Heart right ventricle (tissue), 16 donors: ENCODE measurements at places on chromosomes 2 and 18. TPM values are rescaled to one million over a fixed set of nuclear protein-coding genes. Genes with fewer than 3 reads are reported as not detected.

- no peaks in the 10 kb centered on the region for H3K36me3 ChIP-seq
- no peak for DNase-seq
- H3K27ac ChIP-seq = no peak overlapping the region
- H3K4me3 ChIP-seq = no peak overlapping the region
Measured at GRCh38 chr18:61998335-61998734, 105.5 kb upstream of the RNF152 start.

DNA sequence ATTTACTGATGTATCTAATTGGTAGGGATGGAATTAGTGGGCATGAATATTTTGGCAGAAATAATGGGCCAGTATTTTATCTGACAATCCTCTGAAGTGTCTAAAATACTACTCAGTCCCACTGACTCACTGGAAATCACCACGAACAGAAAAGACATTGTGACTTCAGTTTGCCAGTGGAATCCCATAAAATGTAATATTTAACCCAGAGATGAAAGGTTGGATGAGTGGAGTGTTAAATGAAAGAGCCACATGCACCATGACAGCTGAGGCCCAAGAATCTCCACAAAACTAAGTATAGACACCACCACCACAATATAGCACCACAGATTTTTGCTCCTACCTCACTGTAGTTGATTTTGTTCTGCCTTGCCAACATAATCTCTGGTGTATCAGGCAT is 103.9 kb downstream of the NEB start:
- DNase-seq = no peak
- H3K27me3 ChIP-seq = no peaks in the 10 kb centered on the region
- no peak overlapping the region for H3K4me3 ChIP-seq
- no peak overlapping the region for H3K27ac ChIP-seq
- no peaks in the 10 kb centered on the region for H3K4me1 ChIP-seq

The CD8B2 gene
- total RNA-seq = not detected

DNA sequence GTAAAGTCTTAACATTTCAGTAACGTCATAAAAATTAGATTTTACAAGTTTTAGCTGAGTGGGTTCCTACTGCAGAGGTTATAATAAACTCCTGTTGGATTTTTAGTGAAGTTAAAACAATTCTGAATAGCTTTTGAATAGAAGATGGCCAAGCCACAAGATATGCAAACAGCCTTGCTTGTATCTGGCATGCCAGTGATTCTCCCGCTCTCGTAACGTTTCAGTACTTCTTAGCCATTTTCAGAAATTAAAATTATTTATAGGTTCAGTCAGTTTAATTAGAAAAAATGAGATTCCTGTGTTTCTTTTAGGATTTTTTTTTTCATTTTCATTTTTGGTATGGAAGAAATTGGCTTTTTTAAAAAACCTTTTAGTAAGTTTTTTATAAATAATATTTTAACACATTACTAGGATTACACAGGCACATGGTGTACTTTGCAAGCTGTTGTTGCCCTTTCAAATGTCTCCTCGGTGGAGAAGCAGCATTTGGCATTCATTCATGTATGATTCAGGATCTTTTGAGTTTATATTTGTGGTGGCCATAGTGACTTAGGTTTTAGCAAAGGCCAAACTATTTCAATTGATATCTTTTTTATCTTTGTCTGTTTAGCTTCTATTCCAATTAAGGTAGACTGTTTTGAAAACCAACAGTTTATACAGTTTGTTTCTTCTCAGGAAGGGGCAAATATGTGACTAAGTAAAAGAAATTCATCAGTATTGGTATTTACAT is 30.6 kb upstream of the RND3 start:
- no peak for DNase-seq
- no peak overlapping the region for H3K4me3 ChIP-seq
- no peak overlapping the region for H3K27ac ChIP-seq
- H3K27me3 ChIP-seq = no peaks in the 10 kb centered on the region
- peaks cover 8% of the 10 kb centered on the region for H3K4me1 ChIP-seq
- H3K36me3 ChIP-seq = no peaks in the 10 kb centered on the region

DNA sequence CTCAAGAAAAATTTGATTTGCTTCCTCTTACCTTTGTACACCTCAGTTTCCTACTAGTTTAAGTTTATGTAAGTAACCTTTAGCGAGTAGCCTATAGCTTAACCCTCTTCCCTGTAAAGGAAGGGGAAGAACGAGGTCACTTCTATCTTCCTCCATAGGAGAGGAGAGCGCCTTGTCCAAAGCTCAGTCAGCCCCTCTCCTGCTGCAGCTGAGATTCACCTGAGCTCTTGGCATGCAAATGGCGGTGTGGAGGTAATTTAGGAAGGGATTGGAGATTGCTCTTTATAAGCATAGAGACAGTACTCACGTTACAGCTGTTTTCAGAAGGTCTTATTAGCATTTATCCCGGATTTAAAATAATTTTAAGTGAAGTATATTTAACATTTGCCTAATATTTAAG is 27.8 kb upstream of the SERPINB12 start:
- H3K27ac ChIP-seq = no peak overlapping the region
- peaks cover 9% of the 10 kb centered on the region for H3K27me3 ChIP-seq
- no peak overlapping the region for H3K4me3 ChIP-seq
- no peaks in the 10 kb centered on the region for H3K4me1 ChIP-seq
- no peak for DNase-seq

DNA sequence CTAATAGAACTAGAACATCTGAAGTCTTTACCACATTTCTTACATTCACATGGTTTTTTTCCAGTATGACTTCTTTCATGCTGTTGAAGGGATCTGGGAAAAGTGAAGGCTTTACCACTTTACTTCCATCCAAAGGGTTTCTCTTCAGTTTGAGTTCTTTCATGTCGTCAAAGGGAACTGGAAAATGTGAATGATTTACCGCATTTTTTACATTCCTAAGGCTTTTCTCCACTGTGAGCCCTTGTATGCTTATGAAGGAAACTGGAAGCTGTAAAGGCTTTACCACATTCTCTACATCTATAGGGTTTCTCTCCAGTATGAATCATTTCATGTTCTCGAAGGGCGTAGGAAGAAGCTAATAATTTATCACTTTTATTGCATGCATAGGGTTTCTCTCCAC is 46.7 kb downstream of the NBEAL1 start:
- no peaks in the 10 kb centered on the region for H3K4me1 ChIP-seq
- no peak overlapping the region for H3K27ac ChIP-seq
- H3K27me3 ChIP-seq = no peaks in the 10 kb centered on the region
- no peaks in the 10 kb centered on the region for H3K36me3 ChIP-seq

GRCh38 chr2:241854342-241855244 is 4.1 kb downstream of the PDCD1 start:
- no peak overlapping the region for H3K4me3 ChIP-seq
- H3K27ac ChIP-seq = peak overlapping the region; percentile 71
- H3K4me1 ChIP-seq = peaks cover 20% of the 10 kb centered on the region
- H3K27me3 ChIP-seq = no peaks in the 10 kb centered on the region
- no peaks in the 10 kb centered on the region for H3K36me3 ChIP-seq

DNA sequence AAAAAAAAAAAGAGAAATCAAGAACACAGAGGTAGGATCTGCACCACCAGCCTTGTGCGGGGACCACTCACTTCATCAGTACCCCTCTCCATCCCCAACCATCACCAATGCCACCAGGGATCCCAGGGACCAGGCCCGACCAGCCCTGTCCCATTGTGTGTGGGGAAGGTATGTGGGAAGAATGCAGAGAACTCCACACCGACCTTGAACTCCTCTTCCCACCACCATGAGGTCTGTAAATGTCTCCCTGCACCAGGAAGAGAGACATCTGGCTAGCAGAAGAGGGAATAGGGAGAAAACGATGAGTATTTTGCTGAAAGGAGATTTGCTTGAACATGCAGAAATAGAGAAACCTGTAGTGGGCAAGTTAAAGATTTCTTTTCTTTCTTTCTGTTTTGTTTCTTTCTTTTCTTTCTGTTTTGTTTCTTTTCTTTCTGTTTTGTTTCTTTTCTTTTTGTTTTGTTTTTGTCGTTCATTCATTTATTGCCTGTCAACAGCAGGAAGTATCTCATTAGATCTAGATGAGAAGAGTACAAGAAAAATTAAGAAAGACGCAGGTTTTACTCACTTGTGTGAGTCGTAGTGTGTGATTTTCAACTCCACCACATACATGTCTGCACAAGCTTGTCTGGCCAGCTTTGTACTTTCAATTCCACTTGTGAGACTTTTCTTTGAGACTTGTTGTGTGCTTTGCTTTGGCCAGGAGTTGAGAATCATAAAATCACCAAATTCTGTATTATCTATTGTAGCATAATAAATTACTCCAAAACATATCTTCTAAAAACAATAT is 179.8 kb upstream of the HAAO start:
- peaks cover 15% of the 10 kb centered on the region for H3K4me1 ChIP-seq
- no peaks in the 10 kb centered on the region for H3K36me3 ChIP-seq
- no peaks in the 10 kb centered on the region for H3K27me3 ChIP-seq
- no peak overlapping the region for H3K27ac ChIP-seq

DNA sequence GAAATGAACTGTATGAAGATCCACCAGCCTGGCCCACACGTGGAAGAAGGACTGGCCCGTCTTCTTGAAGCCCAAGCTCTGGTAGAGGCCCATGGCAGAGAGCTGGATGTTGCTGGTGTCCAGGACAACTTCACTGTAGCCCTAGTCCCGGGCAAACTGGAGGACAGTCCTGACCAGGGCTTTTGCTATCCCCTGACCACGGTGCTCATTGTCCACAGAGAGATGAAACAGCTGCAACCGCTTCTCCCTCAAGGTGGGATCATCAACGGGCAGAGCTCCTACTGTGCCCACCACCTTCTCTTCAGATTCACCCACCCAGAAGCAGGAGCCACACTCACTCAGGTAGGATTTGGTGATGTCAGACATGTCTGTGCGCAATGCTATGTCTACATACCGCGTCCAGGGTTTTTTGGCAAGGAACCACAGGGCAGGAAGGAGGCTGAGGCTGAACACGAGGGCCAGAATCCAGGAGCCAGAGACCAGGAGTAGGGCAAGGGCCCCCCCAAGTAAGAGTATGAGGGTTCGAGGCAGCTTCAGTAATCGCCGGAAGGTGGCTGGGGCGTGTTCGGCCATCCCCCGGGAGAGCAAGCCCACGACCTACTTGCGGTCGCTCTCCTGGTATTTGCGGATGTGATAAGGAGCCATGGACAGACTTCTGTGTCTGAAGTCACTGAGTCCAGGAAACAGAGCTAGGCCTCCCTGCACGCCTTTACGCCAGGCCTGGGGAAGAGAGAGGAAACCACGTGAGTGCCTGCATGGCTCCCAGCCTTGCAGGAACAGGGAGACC is 36.3 kb downstream of the TPRKB start:
- peak; percentile 18 for DNase-seq
- H3K4me1 ChIP-seq = no peaks in the 10 kb centered on the region
- no peak overlapping the region for H3K4me3 ChIP-seq
- no peaks in the 10 kb centered on the region for H3K27me3 ChIP-seq
- H3K27ac ChIP-seq = no peak overlapping the region

The MALL gene
- 18.3 TPM for total RNA-seq

The KIF5C gene
- total RNA-seq = 0.94 TPM

GRCh38 chr2:10906926-10907625 is 4.7 kb upstream of the KCNF1 start:
- H3K4me3 ChIP-seq = no peak overlapping the region
- H3K36me3 ChIP-seq = no peaks in the 10 kb centered on the region
- no peak for DNase-seq
- no peak overlapping the region for H3K27ac ChIP-seq

- peaks cover 13% of the 10 kb centered on the region for H3K36me3 ChIP-seq
- no peak for DNase-seq
- H3K4me3 ChIP-seq = peak overlapping the region; percentile 6
- no peaks in the 10 kb centered on the region for H3K27me3 ChIP-seq
- peak overlapping the region; percentile 63 for H3K27ac ChIP-seq
Measured at GRCh38 chr2:71474116-71474743, 20.9 kb downstream of the DYSF start.

GRCh38 chr2:150545916-150546315 is 58.4 kb upstream of the RND3 start:
- no peak overlapping the region for H3K27ac ChIP-seq
- H3K36me3 ChIP-seq = no peaks in the 10 kb centered on the region
- no peak for DNase-seq
- H3K27me3 ChIP-seq = no peaks in the 10 kb centered on the region

DNA sequence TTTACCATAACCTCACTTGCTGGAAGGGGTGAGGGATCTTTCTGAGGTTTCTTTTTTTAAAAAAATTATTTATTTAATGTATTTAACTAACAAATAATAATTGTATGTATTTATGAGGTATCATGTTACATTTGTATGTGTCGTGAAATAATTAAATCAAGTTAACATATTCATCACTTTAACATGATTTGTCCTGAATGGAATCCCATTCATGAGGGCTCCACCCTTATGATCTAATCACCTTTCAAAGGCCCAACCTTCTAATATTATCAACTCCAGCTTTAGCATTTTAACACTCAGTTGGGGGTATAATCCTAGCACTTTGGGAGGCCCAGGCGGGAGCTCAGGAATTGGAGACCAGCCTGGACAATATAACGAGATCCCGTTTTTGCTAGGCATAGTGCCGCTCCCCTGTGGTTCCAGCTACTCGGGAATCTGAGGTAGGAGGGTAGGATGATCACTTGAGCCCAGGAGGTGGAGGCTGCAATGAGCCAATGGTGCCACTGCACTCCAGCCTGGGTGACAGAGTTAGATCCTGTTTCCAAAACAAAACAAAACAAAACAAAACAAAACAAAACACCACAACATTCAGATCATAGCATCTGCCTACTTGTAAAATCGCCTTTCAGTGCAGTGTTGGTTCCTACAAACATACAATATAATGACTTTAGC is 1.1 kb upstream of the TAF4B start:
- no peak overlapping the region for H3K4me3 ChIP-seq
- DNase-seq = no peak
- peaks cover 25% of the 10 kb centered on the region for H3K4me1 ChIP-seq
- H3K27ac ChIP-seq = no peak overlapping the region
- no peaks in the 10 kb centered on the region for H3K27me3 ChIP-seq

GRCh38 chr18:10916865-10917264 is 232.5 kb downstream of the PIEZO2 start:
- H3K4me3 ChIP-seq = no peak overlapping the region
- no peaks in the 10 kb centered on the region for H3K27me3 ChIP-seq
- H3K4me1 ChIP-seq = no peaks in the 10 kb centered on the region
- no peaks in the 10 kb centered on the region for H3K36me3 ChIP-seq
- no peak overlapping the region for H3K27ac ChIP-seq

The PSTPIP2 gene
- 2.0 TPM for total RNA-seq

DNA sequence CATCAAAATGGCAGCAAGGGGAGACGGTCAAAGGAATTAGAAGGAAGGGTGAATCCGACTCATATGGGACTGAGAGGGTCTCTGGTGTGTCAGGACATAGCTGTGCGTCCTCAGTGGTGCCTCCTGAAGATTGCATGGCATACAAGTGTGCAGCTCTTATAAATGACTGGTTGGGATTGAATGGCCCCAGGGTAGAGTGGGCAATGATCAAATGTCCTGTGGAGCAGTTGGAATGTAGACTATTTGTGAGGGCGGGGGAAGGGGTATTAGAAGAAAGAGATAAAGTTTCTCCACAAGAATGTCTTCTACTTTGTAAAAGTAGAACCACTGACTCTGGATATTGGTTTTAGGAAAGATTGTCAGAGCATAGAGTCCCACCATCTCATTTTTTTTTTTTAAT is 24.6 kb downstream of the CTLA4 start:
- H3K4me1 ChIP-seq = no peaks in the 10 kb centered on the region
- no peak overlapping the region for H3K27ac ChIP-seq
- no peaks in the 10 kb centered on the region for H3K36me3 ChIP-seq
- no peaks in the 10 kb centered on the region for H3K27me3 ChIP-seq

The GLI2 gene
- total RNA-seq = 1.0 TPM

- DNase-seq = no peak
- no peaks in the 10 kb centered on the region for H3K4me1 ChIP-seq
- H3K36me3 ChIP-seq = no peaks in the 10 kb centered on the region
Measured at GRCh38 chr2:240935103-240935876, 29.2 kb downstream of the CROCC2 start.
